ENCODE measurements at places on chromosomes 1 and 21. TPM values are rescaled to one million over a fixed set of nuclear protein-coding genes. Genes with fewer than 3 reads are reported as not detected.

HRNR gene
- not detected for total RNA-seq

CELA2B gene
- not detected for total RNA-seq

INAVA gene
- 0.82 TPM for total RNA-seq

LRRIQ3 gene
- 0.82 TPM for total RNA-seq

S100A7 gene
- not detected for total RNA-seq

TEX38 gene
- not detected for total RNA-seq

OLIG2 gene
- 14.7 TPM for total RNA-seq

CELA3A gene
- not detected for total RNA-seq

NUP210L gene
- 0.41 TPM for total RNA-seq

SLFNL1 gene
- total RNA-seq = 0.82 TPM

RPL5 gene
- total RNA-seq = 2,066 TPM

GJA9 gene
- total RNA-seq = not detected

RERE gene
- 1,626 TPM for total RNA-seq

UTS2 gene
- total RNA-seq = not detected

UHMK1 gene
- 38.3 TPM for total RNA-seq

S100A5 gene
- not detected for total RNA-seq

AK5 gene
- total RNA-seq = 40.4 TPM

WDR64 gene
- not detected for total RNA-seq

ORC1 gene
- 1.2 TPM for total RNA-seq

SH3D21 gene
- 0.82 TPM for total RNA-seq

OR2T11 gene
- not detected for total RNA-seq

CGN gene
- 2.0 TPM for total RNA-seq

RAB25 gene
- not detected for total RNA-seq

ICOSLG gene
- 0.41 TPM for total RNA-seq

MR1 gene
- total RNA-seq = 0.41 TPM

CD164L2 gene
- not detected for total RNA-seq

AIRE gene
- 0.41 TPM for total RNA-seq

FTCD gene
- 0.41 TPM for total RNA-seq
